GM23248 (cell line): ENCODE measurements at places on chromosomes 11 and 22.

- DNase-seq = no peak
Observed at GRCh38 chr11:106131998-106132397, 54.5 kb downstream of the AASDHPPT start.

DNA sequence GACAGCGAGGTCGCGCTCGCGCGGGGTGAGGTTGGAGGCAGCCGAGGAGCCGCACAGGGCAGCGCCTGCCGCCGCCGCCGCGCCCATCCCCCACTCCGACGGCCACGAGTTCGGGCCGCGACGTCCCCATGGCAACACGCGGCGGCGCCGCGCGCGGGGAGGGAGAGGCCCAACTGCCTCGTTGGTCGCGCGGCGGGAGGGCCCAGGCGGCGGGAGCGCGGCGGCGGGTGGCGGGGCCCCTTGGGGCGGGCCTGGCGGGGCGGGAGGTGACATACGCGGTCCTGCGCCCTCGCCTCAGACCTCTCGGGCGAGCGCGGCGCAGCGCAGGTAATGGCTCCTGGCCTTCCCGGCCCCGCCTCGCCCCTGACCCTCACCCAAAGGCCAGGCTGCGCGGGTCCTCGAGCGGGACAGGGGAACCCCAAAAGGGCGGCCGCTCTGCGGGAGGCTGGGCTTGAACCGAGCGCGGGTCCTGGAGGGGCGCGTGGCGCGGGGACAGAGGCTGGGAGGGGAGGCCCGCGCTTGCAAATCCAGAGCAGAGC lies at the start of gene DEUP1:
Gene DEUP1 (plus strand): TSS at position 297 of the 539 bp plus-strand sequence. CDS start 1,518 bp downstream, outside the sequence.
- peak; percentile 4 for DNase-seq

- peak; percentile 87 for DNase-seq
Observed at GRCh38 chr22:19730655-19731360, 7.5 kb downstream of the GP1BB start.

GRCh38 chr11:130865774-130866114 lies 50.5 kb downstream of the SNX19 start:
- DNase-seq = no peak

- no peak for DNase-seq
Observed at GRCh38 chr22:26671317-26672059, 14.1 kb downstream of the MIAT start.

GRCh38 chr22:44137415-44137814 lies 43.3 kb upstream of the PARVG start:
- no peak for DNase-seq

GRCh38 chr11:105935791-105936190 lies 86.2 kb downstream of the MSANTD4 start:
- no peak for DNase-seq

DNA sequence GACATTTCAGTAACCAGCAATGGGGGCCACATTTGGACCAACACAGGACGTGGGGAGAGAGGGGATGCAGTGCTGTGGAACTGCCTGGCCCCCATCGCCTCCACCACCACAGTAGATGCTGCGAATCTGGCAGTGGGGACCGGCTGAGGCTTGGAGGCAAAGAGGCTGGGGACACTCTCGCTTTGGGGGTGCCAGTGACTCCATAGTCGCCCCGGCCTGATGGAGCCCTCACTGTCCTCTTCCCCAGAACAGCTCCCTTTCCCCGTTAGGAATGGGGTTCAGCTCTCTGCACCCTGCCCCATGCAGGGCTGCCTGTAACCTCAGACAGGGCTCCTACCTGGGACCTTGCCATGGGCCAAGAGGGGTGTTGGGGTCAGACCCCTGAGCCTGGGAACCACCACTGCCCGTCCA lies 1.8 kb upstream of the MUC2 start:
- DNase-seq = no peak

GRCh38 chr11:25710975-25711374 lies 621.0 kb upstream of the ANO3 start:
- DNase-seq = no peak
